ENCODE measurements at places on chromosomes 13 and 19. TPM values are rescaled to one million over a fixed set of nuclear protein-coding genes. Genes with fewer than 3 reads are reported as not detected.
A peak's percentile ranks its signal among the peaks of the same experiment; 100 is the strongest.

DNA sequence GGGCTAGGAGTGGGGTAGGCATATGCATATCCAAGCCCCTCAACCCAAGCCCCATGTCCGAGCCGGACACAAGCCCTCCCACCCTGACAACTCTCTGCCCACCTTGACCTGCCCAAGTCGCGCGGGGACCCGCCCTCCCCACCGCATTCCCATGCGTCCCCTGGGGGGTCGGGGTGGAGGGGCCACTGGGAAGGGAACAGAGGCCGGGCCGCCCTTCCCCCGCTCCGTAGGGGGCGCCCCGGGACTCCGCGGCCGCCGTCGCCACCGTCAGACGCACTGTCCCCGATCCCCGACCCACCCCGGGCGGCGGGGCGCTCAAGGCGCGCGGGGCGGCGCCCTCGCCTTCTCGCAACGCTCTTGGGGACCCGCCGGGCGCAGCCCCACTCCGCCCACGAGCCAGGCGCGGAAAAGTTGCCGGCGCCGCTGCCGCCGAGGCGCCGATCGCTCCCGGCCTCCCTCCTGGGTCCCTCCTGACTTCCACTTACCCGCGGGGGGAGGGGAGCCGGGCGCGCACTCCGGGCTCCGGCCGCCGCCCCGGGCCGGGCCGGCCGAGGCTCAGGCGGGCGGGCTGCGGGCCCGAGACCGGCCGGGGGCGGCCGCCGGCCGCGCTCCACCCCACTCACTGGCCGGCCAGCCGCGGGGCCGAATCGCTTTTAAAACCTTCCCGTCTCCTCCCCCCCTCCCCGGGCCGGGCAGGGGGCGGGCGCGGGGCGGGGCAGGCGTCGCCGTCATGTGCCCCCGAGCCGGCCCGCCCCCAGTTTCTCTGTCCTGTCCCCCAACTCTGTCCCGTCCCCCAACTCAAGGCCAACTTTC, 34.4 kb upstream of the NANOS3 start:
- peak; percentile 89 for DNase-seq

DNA sequence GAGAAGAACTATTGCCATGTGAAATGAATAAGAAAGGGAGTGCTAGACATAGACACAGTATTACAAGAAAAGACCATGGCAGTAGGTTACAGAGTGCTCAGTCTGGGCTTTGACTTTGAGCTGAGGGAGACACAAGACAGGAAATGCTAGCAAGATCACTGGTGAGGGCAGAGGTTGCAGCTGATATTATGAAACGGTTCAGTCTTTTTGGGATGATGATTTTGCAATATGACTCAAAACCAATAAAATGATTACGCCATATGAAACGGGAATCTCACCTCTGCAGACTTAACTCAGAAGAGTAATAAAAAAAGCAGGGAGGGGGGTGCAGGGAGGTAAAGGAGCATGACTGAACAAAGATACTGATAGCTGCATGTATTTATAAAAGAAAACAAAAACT, 123.1 kb downstream of the RBM26 start:
- DNase-seq = no peak

DNA sequence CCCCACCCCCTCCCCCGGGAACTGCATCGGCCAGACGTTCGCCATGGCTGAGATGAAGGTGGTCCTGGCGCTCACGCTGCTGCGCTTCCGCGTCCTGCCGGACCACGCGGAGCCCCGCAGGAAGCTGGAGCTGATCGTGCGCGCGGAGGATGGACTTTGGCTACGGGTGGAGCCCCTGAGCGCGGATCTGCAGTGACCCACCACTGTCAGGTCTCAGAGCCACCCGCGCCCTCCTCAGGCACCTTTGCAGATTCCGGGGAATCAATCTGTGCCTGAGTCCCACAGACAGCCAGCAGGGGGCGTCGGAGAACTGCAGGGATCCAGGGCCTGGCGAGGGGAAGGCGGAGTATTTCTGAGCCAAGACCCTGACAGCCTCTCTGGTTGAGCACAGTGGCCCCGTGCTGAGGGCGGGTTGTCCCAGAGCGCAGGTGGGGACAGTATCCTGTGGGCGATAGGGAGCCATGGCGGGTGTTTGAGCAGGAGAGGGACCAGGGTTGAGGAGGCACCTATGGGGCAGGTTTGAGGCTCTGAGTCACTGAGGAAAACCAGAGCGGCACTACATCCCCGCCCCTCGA, 30.4 kb upstream of the CYP4F8 start:
- DNase-seq = peak; percentile 87

GRCh38 chr19:41273076-41273475, 8.9 kb downstream of the HNRNPUL1 start:
- DNase-seq = no peak

DNA sequence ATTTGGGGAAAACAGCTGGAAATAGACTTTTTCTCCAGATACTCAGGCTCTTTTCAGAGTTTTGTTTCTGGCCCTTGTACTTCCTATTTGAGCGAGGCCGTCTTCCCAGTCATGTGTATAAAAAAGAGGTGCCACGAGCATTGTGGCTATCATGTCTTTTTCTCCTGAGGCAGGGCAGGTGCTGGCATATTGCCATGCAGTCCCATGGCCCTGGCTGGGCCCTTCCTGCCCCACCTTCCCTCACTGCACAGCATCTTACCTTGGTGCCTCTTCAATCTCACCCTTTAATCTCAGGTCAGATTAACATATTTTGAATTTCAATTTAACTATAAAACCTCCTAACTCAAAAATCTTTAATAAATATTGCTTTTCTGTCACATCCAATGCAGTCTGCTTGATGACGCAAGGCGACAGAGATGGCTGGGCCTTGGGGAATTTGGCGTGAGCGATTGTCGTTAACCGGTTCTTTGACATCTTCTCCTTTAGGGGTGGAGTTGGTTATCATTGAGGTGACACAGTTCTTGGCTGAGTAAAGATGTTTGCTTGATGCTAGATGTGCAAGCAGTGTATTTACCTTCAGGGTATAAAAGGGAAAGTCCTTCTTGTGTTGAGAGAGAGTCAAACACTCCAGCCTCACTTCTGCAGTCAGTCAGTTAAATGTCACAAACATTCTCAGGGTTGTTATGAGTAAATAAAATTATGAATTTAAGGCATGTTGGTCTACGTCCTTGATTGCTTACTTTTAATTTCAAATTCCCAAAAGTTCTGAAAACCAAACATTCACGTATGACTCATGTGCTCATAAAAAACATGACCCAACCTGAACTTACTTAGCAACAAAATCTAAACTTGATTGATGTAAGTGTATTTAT, 289.9 kb downstream of the MYO16 start:
- no peak for DNase-seq

GRCh38 chr13:108859197-108860012, 230.0 kb downstream of the MYO16 start:
- DNase-seq = no peak

DNA sequence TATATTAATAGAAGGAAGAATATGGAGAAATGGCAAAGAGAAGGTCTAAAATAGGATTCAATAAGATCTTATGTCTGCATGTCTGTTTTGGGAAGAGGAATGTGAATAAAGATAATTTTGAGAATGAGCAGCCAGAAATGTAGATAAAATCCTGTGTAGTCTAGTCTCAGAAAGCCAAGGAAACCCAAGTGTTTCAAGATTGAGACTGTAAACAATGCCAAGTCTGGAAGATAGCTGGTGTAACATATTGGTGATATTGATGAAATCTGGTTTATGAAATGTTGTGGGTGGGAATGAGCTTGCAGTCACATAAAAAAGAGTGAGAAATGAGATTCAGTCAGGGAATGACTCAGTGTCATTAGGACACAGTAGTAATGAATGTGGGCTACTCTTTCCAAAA, 1180.3 kb upstream of the PCDH20 start:
- DNase-seq = no peak

- peak; percentile 80 for DNase-seq
Measured at GRCh38 chr13:83065108-83065507, 817.2 kb downstream of the SLITRK1 start.

GRCh38 chr19:2043251-2043641, 7.8 kb downstream of the MKNK2 start:
- DNase-seq = no peak

- peak; percentile 92 for DNase-seq
Measured at GRCh38 chr19:10388957-10389356, 8.6 kb upstream of the TYK2 start.

GRCh38 chr13:65592731-65593130, 1637.4 kb downstream of the PCDH9 start:
- no peak for DNase-seq

GRCh38 chr13:108902405-108903155, 273.2 kb downstream of the MYO16 start:
- DNase-seq = no peak

- no peak for DNase-seq
Measured at GRCh38 chr13:98315902-98316301, 138.8 kb upstream of the RNF113B start.

GRCh38 chr13:109924376-109924775, 138.0 kb upstream of the IRS2 start:
- no peak for DNase-seq

GRCh38 chr19:36149673-36150406, 2.4 kb downstream of the COX7A1 start:
- peak; percentile 57 for DNase-seq

SLC5A5 gene
- not detected for total RNA-seq

FGF22 gene
- total RNA-seq = 0.33 TPM

C19orf81 gene
- not detected for total RNA-seq

CYP2A6 gene
- 0.64 TPM for total RNA-seq

KCNRG gene
- total RNA-seq = 1.6 TPM

KIR2DL4 gene
- 0.32 TPM for total RNA-seq

DCT gene
- total RNA-seq = 0.66 TPM

LILRA1 gene
- 0.66 TPM for total RNA-seq

FAAP24 gene
- total RNA-seq = 2.3 TPM

RNF113B gene
- not detected for total RNA-seq

MEIOSIN gene
- total RNA-seq = not detected

Measured in breast epithelium (tissue), 4 donors.